ENCODE measurements at places on chromosomes 2 and 18. TPM values are rescaled to one million over a fixed set of nuclear protein-coding genes. Genes with fewer than 3 reads are reported as not detected.

DNA sequence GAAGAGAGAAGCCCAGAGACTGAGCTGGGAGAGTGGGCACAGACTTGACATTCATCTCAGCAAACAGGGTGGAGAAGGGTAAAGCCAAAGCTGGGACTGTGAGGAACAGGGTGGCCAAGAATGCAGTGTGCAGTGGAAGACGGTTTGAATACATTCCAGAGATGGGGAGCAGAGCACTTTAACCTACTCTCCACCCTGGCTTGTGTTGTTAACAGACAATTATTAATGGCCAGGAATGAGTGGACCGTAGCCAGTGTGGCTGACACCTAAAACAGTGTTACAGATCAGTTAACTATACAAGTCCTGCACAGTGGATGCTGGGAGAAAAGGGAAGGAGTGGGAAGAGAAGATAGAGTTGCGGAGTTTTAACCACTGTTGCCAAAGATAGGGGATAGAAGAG lies 7.4 kb upstream of the NAB1 start:
- DNase-seq, result peak; percentile 84

DNER gene
- total RNA-seq, result 1.2 TPM

RAPGEF4 gene
- 1.2 TPM for total RNA-seq

ITPRIPL1 gene
- total RNA-seq, result 4.2 TPM

DNA sequence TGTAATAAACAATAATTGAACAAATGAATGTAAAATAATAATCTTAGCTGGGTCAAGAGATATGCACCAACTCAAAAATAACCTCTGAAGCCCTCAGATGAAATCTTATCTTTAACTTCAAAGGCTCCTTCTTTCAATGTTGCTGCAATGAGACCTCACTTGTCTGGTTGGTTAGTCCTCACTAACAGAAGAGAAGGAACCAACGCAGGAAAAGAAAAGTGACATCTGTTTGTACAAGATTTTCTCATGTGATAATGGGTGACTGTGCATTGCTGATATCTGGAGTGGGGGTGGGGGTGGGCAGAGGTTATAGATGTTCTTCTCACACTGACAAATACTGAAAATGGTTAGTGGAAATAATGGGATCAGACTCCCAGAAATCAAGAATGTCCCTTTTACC lies 2.6 kb downstream of the SCN7A start:
- DNase-seq, result no peak

GRCh38 chr2:209591021-209591420 lies 167.2 kb downstream of the MAP2 start:
- no peak for DNase-seq

DNA sequence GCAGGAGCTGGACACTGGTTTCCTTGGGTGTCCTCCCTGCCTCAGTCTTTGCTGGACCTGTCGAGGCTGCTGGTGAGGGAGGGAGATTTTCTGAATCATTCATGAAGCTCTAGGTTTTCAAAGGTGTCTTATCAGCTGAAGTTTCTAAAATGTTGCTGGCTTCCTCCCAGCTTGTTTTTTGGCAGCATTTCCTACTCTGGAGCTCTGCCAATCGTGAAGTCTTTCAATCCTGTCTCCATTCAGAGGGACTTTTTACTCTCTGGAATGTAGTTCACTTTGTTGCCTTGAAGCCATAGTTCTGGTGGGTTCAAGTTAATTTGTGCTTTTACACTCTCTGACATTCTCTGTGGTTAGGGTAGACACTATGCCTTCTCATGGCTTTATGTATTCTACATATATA lies 23.9 kb downstream of the SNTG2 start:
- DNase-seq, result peak; percentile 19

GRCh38 chr2:118470297-118470696 lies 377.2 kb downstream of the EN1 start:
- DNase-seq, result no peak

DNA sequence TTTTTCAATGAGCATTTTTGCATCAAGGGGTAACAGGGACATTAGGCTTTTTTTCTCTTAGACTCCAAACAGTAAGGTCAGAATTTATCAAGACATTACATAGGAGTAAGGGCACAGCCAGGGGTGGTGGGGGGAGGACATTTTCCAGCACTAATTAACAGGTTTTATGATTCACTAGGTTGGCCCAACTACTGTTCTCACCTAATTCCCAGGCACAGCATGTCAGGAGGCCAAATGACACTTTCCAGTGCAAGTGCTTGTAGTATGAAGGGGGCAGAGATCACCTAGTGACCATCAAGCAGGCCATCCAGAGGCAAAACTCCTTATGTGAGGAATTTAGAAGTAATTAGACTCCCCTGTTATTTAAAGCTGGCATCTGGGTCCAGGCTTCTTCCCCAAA lies 3.9 kb upstream of the MBD2 start:
- peak; percentile 80 for DNase-seq

- DNase-seq, result no peak
Measured at GRCh38 chr18:40006634-40007033, 1948.4 kb upstream of the PIK3C3 start.

DNA sequence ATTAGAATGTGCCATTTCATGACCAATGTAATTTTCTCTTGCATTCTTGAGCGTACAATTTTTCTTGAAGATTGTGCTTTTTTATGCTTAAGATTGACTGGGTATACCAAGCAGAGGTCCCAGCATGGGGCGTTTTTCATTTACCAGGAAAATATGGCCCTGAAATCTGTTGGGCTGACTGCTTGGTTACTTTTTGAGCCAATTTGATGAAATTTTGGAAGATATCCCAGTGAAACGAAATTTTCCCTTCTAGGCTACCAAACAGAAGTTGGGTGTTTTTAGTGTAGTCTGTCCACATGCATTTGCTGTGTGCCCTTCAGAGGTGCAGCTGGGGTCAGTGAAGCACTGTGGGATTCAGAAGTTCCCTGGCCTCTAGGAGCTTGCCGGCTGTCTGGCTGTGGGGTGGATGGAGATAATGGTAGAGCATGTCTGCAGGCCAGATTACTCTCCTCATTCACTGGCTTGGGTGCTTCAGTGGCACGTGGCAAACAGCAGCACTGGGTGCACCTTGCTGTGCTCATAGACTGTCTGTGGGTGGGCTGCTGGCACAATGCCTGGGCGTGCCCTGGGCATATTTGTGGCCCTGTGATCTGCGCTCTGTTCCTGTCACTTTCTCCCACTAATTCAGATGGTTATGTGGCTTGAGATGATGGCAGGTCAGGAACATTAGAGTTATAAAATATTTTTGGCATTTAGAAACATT lies 73.3 kb downstream of the LDLRAD4 start:
- no peak for DNase-seq

- DNase-seq, result no peak
Measured at GRCh38 chr2:231182513-231182899, 15.9 kb upstream of the ARMC9 start.

ABCA12 gene
- 11.4 TPM for total RNA-seq

- peak; percentile 72 for DNase-seq
Measured at GRCh38 chr18:74310411-74310810, 5.2 kb upstream of the C18orf63 start.

SP140 gene
- 4.3 TPM for total RNA-seq

DNA sequence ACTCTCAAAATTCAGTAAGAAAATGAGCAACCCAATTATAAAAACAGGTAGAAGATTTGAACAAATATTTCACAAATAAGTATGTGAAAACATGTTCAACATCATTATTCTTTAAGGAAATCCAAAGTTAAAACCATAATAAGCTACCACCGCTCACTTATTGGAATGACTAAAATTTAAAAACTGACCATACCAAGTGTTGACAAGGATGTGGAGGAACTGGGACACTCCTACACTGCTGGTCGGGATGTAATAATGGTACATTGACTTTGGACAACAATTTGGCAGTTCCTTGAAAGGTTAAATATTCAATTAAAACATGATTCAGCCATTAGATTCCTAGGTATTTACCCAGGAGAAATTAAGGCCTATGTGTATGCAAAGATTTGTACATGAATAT lies 336.5 kb downstream of the IRS1 start:
- no peak for DNase-seq

GRCh38 chr2:37666772-37667171 lies 4.7 kb downstream of the CDC42EP3 start:
- no peak for DNase-seq

DNA sequence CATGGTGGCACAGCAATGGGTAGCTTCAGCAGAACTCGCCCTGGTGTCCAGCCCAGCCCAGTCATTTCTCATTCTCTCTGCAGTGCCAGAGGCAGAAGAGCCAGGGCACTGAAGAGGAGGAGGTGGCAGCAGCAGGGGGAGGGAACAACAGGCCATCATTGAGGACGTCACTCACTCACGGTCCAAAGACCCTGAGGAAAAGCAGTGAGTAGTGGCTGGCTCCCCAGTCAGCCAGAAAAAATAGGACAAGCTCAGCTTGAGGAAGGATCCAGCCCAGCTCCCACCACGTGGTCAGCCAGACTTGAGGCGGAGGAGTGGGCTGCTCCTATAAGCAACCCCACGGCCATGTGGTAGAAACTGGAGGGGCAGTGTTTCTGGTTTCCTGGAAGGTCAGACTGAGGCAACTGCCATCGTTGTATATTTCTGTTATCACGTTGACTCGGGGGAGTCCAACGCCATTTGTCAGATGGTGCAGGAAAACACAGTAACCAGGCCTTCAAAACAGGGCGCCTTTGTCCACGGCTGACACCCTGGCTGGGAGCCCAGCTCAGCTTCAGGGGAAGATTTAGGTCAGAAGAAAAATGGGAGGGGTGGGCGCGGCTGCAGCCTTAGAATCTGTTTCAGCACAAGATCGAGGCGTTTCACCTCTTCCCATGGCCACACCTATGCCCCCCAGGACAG lies 19.0 kb upstream of the TMEM247 start:
- DNase-seq, result no peak

- DNase-seq, result no peak
Measured at GRCh38 chr2:109083771-109084170, 45.2 kb upstream of the SH3RF3 start.

- DNase-seq, result no peak
Measured at GRCh38 chr2:141513853-141514252, 617.0 kb downstream of the LRP1B start.

SRD5A2 gene
- 0.20 TPM for total RNA-seq

- no peak for DNase-seq
Measured at GRCh38 chr2:206368933-206369569, 74.3 kb upstream of the ADAM23 start.

- DNase-seq, result no peak
Measured at GRCh38 chr2:232893834-232894233, 23.8 kb downstream of the SNORC start.

HOXD8 gene
- total RNA-seq, result 13.4 TPM

GRCh38 chr2:142796161-142796560 lies 81.3 kb upstream of the KYNU start:
- DNase-seq, result peak; percentile 63

- no peak for DNase-seq
Measured at GRCh38 chr18:22536558-22536957, 118.8 kb upstream of the CTAGE1 start.

DTNA gene
- 10.4 TPM for total RNA-seq

CPO gene
- total RNA-seq, result not detected

DNA sequence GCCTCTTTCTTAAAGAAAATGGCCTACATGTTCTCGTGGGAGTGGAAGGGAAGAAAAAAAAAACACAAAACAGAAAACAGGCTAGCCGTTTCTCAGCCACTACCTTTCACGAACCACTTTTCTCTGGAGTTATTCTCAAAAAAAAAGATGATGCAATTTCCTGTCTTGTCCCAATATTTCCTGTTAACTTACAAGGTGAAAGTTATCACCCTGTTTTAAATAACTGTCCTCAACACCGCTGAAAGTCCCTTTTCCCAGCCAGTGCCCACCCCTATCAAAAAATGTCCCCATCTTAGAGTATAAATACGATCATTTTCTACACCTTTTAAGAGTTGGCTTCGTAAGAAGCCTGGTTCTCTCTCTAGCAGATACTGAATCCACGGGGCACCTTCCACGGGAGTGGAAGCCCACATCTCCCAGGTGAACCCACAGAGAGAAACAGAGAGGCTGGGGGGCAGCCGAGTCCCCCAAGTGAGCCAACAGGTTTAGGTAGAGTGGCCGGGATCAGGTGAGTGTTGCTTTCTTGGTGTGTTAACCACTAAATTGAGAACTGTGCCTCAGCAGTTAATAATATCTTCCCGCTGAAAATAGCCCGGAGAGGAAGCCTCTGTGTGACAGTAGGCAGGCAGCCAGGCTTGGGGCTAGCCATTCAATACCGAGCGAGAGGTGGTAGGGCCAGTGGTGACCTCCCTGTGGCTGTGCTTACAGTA lies 15.9 kb downstream of the SMAD7 start:
- no peak for DNase-seq

LYPD1 gene
- 9.6 TPM for total RNA-seq

GKN1 gene
- total RNA-seq, result not detected

DNA sequence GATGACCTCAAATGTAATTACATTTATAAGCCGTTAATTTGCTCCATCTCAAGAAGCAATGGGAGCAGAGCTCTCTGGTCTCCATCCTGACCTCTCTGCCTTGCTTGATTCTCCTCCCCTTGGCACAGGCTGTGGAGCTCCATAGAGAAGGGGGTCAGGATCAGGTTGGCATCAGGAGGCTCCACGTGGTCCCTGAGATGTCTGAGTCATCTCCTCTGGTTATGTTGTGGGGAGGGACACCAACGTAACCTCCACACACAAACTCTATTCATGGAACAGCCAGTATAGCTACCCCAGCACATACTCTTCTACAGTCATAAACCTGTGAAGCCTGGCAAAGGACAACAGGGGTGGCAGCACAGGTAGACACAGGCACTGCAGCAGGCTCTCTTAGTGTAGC lies 29.0 kb downstream of the TRABD2A start:
- no peak for DNase-seq

DES gene
- total RNA-seq, result 0.30 TPM

DNA sequence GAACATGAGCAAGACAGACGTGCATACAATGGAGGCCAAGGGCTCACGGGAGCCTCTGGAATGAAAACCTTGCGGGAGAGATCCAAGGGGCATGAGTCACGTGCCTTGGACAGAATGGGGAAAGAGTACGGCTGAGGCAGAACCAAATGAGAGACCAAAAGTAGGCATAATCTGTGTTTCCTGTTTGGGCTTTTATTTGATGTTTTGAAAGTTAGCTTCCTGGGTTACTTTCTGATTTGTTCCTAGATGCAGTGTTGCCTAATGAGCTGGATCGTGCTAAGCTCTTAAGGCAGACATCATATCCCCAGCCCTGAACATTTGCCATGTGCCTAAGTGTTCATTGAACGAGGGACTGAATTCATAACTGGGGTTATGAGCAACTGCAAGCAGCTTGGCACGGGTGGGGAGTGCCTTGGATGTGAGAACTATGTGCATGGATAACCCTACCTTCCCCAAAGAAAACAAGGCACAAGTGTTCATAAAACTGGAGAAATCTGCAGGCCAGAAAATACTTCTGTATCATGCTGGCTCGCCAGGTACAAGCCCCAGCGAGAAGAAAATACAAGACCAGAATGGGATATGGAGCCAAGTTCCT lies 60.3 kb upstream of the RPL31 start:
- no peak for DNase-seq

DNA sequence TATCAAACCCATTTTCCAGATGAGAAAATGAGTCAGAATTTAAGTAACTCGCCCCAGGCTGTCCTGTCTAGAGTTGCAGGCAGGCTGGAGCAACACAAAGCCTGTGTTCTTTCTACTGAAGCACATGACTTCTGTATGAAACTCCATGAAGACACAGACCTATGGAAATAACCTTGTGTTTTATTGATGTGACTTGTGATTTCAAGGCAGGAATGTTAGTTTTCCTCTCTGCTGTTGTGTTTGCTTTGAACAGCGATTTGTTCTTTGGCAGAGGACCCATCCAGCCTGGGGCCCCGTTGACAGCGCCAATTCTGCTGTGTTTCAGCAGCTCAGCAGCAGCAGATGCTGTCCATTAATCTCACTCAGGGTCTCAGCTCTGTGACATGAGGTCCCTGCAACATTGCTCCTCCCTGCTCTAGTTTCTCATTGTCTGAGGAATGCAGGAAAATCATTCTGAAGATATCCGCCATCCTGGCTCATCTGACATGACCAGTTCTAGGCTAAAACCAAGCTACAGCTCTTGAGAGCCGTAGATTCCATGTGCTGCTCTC lies 344.3 kb upstream of the RAB12 start:
- no peak for DNase-seq

BAZ2B gene
- 115 TPM for total RNA-seq
